ENCODE measurements at places on chromosomes 3 and 15. TPM values are rescaled to one million over a fixed set of nuclear protein-coding genes. Genes with fewer than 3 reads are reported as not detected.

CSTA gene
- 1.8 TPM for total RNA-seq

GRCh38 chr3:81689617-81690016 is 71.8 kb downstream of the GBE1 start:
- DNase-seq: no peak

- DNase-seq: no peak
Observed at GRCh38 chr15:31357148-31357547, 30.5 kb downstream of the KLF13 start.

DNA sequence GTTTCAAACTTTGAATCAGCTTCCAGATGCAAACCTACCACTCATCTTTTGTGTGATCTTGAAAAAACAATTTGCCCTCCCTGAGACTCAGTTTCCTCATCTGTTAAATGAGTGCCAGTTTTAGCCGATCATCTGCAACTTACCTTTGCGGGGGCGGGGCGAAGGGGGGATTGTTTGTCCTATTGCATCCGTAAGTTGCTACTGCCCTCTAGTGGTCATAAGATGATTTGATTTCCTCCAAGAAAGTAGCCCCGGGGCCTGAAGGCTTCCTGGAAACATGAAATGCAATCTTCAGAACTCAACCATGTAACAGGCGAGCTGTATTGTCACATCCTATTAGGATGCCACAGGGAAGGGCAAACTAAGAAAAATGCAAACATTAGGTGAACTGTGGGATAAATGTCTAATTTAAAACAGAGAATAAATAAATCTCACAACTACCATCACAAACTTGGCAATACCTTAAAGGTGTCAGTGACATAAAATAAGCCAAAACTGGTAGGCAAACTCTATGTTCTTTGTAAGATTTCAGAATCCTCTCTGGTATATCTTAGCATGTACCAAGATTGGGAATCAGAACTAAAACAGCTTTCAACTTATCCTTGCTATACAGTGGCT is 63.5 kb upstream of the CLDN18 start:
- peak; percentile 74 for DNase-seq

DNA sequence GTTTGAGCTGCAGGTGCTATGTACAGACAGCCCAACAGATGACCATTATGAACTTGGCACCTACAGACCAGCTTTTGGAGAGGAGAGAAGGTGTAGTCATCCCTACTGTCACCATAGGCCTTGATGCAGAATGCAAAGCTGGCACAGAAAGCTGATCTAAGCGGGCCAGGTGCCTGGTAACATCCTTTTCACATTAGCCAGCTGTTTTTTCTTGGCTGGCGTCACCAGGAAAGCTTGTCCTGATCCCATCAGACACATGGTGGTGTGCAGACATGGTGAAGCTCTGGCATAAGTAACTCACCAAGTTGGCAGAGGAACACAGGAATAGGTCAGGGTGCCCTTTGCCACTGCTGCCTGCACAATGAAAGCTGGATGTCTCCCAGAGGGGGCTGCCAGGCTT is 97.2 kb upstream of the MB21D2 start:
- no peak for DNase-seq

DNA sequence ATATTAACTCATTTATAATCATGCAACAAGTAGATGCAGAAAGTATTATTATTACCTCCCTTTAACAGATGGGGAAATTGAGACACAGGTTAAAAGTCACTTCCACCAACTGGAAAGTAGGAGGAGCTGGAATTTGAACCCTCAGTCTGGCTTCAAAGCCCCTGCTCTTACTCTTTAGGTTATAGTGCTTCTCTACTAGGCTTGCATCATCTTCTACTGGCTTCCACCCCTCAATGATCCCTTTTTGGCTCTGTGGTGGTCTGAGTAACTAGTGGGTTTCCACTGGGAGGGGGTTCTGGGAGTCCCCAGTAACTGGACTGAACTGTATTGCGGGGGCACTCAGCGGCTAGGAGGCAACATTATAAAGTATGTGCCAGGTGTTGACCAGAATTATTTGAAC is 91.0 kb downstream of the CTNNB1 start:
- DNase-seq: no peak

- DNase-seq: peak; percentile 96
Observed at GRCh38 chr15:70892002-70892911, at the start of the genes LRRC49 and THAP10. TSS of gene LRRC49 (plus strand) at chr15:70892826. CDS start at chr15:70892895, 69 bp downstream. TSS of gene THAP10 (minus strand) at chr15:70892433. CDS start at chr15:70892272, 161 bp downstream.

GOLGA8S gene
- total RNA-seq: 0.13 TPM

XPC gene
- 62.1 TPM for total RNA-seq

DNA sequence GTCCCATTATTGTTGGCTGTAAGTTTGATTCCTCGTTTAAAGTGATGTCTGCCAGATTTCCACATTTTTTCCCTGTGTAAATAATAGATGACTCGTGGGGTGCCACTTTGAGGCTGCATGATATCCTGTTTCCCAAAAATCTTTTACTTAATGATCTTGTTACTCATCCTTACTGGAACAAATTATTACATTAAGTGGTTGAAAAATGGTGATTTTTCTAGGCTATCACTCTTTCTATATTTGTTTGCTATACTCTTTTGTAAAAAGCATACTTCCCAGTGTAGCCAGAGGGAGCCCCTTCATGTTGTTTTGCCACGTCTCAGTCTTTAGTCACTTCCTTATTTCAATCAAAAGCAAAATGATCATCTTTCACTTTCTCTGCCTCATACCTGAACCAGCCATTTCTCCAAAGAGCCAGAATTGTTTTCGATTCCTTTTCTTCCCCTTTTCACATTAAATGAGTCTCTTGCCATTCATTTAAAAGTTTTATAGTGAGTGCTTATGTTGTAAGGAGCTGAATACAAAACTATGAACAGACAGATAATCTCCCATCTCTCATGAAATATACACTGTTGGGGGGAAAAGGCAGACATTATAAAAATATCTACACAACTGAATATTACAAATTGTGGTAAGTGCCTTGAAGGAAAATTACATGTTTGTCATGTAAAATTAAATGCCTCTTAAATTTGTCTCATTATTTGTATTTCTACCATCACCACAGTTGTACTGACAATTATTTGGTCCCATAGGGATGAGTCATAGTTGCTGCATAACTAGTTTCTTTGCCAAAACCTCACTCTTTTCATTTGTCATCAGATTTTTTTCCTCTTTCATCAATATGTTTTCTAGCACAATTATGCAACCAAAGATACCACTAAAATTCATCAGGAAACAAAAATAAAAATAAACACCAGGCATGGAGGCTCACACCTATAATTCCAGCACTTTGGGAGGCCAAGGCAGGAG is 41.5 kb downstream of the ADGRG7 start:
- DNase-seq: peak; percentile 89

DNA sequence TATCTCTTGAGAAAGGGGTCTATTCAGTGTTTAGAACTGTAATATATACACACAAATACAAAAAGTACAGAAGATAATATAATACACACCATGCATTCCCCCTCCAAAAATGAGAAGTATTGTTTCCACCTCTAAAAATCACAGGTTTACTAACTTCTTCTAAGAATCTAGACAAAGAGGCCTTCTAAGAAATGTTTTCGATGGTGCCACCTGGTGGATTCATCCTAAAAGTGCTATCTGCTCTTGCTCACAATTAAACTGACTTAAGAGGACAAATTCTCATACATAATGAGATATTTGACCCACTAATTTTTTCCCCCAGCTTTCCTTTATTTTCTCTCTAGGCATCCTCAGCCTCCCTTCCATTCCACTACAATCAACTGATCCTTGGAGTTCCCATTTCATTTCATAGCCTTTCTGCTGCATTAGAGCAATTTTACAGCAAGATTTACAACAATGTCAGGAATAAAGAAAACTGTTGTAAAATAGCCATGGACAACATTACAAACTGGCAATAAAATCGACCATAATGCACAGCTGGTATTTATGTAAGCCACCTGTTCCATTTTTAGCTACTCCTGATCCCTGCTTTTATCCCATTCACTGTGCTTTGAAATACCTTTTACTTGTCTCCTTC is 124.6 kb downstream of the ARRDC4 start:
- peak; percentile 72 for DNase-seq

RPP25 gene
- total RNA-seq: 4.5 TPM

DNA sequence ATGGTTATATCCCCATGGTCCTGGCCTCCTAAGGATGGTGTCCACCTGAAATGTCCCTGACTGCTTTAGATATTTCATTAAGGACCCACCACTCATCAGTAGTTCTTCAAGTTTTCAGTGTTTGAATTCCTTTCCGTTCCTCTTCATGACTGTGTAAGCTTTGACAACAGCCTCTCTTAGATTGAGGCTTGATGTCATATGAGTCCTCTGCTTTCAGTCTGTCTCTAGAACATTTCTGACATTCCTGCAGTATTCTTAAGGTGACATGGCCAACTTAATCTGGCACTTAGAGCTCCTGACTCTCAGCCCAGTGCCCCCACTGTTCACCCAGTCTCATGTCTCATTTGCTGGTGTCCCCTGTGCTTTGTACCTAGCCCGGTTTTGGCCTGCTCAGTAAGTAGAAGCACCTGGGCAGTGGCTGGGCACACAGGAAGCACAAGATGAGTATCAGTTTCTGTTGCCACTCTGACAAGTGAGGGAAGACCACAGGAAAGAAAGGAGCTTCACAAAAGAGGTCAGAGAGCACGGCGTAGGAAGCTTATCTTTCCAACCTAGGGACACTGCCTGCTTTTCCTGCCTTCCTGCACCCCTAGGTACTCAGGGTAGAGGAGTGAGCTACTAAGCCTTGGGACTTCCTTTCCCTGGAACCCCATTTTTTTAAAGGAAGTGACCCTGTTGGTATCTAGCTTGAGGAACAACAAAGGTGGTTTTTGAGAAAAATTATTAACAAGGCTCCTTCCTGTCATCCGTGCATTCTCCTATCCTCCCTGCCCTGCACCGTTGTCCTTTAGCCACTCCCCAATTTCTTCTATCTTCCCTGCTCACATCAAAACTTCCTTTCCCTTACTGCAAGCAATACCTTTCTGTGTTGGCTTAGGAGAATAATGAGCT is 103.1 kb downstream of the KLHL25 start:
- no peak for DNase-seq

DNA sequence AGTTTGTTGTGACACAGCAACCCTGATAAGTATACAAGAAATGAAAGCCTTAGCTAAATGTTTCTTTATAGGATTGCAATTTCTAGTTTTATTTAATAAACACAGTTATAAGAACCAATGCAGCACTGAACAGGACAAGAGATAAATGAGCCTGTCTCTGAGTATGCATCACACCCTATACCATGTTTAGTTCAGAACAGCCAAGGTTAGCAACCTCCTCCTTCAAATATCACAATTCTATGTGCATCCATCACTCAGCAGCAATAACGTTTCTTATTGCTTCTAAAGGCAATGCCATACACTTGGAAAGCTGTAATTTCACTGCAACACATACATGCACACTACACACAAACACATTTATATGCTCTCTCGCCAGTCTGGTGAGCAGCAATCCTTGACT is 280.6 kb downstream of the PTPRG start:
- DNase-seq: no peak

DNAH12 gene
- not detected for total RNA-seq

C3orf49 gene
- not detected for total RNA-seq

PPP1R14D gene
- total RNA-seq: not detected

DNA sequence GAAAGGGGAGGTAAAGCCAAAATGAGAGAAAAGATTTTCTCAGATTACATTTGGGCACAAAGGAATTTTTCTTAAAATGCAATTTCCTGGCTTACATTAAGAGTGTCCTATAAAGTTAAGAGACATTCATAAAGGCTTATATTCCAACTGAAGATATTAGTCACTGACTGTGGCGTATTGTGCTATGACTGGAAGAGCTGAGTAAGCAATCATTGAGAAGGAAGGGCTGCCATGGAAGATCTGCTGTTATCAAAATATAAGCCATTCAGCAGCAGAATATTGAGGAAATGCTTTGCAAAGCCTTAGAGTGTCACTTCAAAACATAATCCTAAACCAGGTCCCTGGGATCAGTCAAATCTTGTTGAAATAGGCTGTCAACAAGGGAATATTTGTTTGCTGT is 593.9 kb downstream of the TUSC7 start:
- DNase-seq: peak; percentile 15

DNA sequence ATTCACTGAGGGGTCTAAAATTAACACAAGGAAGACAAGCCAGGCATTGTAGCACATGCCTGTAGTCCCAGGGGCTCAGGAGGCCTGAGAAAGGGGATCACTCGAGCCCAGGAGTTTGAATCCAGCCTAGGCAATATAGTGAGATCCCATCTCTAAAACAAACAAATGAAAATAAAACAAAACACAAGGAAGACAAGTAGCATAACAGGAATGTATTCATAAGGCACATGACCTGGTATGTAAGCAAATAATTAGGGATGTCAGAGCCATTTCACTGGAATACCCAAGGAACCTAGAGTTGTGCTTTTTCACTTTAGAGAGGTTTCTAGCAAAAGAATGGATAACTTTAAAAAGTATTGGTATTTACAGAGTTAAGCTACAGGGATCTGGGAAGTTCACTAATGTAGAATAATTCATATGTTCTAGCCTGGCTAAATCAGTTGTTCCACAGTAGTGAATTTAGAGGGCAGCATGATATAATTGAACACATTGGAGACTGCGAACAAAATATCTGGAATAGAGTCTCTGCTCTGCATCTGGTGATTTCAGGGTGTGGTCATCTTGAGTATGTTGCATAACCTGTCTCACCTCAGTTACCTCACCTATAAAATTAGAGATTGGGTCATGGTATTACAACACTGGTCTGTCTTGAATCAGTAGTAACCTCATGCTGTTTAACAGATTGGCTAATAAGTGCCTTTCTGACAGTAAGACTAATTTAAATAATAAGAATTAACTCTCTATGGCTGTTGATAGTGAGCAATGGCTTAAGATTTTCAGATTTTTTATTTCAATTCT is 9.3 kb downstream of the GRAMD1C start:
- DNase-seq: peak; percentile 10

PLA2G4F gene
- total RNA-seq: not detected

AP4E1 gene
- 15.0 TPM for total RNA-seq

GXYLT2 gene
- total RNA-seq: 10.0 TPM

TMEM45A gene
- total RNA-seq: 87.7 TPM

- DNase-seq: no peak
Observed at GRCh38 chr15:42999201-42999779, 78.7 kb upstream of the TTBK2 start.

DNA sequence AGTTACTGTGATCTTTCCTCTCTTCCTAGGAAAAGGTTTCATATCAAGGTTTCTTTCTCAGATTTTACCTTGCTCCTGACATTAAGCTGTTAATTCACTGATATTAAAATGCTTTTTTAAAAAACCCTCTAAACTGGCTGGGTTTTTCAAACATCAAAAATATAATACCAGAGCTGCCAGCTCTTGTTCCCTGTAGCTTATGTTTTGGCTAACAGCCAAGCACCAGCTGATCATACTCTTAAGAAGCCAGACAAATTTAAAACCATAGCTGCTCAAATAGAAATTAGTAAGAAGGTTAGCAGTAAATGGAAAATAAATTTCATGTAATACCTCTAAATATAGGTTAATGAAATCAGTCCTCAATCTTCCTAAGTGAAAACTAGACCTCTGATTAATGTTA is 657.5 kb downstream of the GRM7 start:
- DNase-seq: no peak

DNA sequence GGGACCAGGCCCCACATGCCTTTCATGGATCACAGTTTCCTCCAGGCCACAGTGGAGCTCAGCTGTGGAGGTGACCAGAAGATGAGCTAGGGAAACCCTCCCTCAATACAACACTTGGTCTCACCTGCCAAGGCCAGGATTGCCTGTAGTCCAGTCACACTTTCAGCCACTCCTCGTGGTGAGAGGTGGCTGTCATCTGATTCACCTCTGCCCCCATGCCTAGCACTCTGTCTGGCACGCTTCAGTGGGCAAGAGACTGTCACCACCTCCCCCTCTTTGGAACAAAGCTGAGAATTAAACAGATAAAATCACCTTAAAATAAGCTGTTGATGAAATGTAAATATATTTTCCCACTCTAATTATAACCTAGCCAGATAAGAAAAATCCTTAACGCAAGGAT is 4.0 kb upstream of the IL17RD start:
- no peak for DNase-seq

SMCO1 gene
- total RNA-seq: not detected

Data from GM23248 (cell line).